NCI-H187 (cell line): ENCODE measurements at places on chromosomes 6 and 20.
A peak's percentile ranks its signal among the peaks of the same experiment; 100 is the strongest.

GRCh38 chr6:26576407-26576843, 20.3 kb upstream of the ABT1 start:
- no peak for DNase-seq

GRCh38 chr6:85283436-85283835, 166.4 kb upstream of the NT5E start:
- DNase-seq, result no peak

DNA sequence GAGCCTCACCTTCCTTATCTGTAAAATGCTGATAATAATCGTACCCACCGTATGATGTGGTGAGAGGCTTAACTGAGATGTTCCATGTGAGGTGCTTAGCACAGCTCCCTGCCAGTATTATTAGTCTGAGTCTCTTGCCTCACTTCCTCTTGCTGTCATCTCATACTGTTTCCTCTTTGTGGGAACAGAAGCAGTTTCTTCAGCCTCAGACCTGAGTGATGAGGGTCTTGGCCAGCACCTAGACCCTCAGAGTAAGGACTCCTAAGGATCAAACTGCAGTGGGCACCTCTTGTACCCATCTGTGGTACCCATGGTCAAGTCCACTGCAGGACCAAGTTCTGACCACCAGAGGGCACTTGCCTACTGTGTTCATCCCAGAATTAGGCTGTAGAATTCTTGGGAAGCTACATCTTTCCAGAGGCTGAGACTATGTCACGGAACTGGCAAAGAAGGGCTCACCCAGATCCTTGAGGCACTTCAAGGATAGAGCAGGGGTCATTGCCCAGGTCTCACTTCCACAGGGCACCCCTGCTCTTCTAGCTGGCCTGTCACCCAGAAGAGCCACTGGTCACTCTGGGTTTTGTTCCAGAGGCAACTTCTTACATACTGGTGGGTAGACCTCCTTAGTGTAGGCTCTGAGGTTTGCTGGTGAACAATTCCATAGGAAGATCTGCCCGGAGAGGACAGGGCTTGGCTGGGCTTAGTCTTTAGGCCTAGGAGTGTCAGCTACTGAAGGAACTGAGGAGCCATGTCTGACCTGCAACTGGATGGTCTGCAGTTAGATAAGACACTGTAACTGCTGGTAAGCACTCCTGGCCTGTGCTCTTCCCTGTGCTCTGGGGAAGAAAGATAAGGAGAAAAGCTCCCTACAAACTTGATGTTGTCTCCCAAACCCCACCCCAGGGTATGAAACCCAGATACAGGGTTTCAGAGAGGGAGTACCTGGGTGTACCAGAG, 20.6 kb upstream of the SGK2 start:
- DNase-seq, result peak; percentile 32

DNA sequence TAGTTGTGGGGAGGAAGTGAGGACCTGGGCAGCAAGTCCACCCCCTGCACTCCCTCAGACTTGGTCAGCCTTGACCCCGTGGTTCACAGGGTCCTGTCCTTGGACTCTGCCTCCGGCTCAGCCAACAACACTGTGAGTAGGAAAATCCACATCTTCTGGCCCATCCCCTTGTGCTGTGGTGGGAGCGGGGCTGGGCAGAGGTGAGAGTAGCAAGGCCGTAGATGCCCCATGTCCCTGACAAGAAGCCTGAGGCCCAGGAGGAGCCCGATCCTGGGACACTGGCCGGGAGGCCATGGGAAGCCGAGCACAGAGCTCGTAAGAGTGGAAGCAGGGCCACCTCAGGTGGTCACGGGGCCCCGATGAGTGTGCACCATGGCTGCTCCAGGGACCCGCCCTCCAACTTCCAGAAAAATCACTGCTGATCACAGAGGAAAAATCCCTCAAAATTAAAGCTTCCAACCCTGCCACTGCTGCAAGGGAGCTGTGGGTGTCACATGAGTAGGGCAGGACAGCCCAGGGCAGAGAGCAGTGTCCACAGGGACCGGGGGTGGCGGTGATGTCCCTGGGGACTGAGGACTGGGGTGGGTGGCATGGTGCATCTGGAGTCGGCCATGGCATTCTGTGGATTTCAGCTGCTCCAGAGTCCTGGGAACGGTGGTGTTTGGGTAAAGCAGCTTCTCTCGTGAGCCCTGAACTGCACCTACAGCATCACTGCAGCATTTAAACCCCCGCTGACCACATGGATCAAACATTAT, 189.4 kb downstream of the DLL1 start:
- DNase-seq, result no peak

GRCh38 chr6:105988321-105988720, 97.8 kb upstream of the PRDM1 start:
- no peak for DNase-seq

DNA sequence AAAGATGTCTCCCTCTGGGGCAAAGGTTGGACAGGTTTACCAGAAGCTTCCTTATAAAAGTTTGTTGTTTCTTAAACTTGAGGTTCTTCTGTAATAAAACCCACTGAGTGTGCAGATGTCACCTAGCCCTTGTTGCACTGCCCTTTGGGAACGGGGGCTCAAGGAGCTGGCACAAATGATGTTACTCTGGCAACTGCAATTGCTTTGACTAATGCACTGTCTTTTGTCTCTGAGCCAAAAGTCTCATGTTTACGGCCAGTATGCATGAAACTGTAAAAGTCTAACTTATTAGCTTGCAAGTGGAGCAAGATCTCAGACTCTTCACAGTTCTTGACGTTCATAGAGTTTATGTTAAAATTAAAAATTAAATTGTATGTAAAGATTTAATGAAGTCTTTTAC, 655.7 kb downstream of the EPHA7 start:
- no peak for DNase-seq

- no peak for DNase-seq
Observed at GRCh38 chr6:151475653-151476523, 17.9 kb upstream of the CCDC170 start.
